GM12892 (cell line): ENCODE measurements at places on chromosomes 1 and 21.

DNA sequence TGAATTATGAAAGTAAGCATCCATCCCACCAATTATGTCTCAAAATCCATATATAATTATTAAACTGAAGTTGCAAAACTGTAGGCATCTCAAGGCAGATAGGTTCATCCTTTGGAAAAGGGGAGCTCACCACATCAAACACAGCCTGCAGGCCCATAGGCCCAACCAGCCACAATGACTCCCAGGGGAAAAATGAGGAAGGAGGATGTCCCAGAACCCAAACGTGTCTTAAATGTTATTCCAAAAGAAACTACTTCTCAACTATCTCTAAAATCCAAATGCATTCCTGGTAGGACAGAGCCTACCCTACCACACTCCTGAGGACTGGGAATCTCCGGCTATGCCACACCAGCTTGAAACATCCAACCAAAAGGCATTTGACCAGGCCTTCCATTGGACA, 12.8 kb downstream of the TIAM1 start:
- no peak for DNase-seq

GRCh38 chr1:199843861-199844260, 183.6 kb upstream of the NR5A2 start:
- no peak for DNase-seq

GRCh38 chr21:15774590-15774989, 44.8 kb downstream of the USP25 start:
- DNase-seq = no peak

GRCh38 chr1:53067886-53068285, 5.9 kb downstream of the PODN start:
- DNase-seq = no peak

- peak; percentile 29 for DNase-seq
Observed at GRCh38 chr1:40708750-40709099, 17.2 kb downstream of the NFYC start.

DNA sequence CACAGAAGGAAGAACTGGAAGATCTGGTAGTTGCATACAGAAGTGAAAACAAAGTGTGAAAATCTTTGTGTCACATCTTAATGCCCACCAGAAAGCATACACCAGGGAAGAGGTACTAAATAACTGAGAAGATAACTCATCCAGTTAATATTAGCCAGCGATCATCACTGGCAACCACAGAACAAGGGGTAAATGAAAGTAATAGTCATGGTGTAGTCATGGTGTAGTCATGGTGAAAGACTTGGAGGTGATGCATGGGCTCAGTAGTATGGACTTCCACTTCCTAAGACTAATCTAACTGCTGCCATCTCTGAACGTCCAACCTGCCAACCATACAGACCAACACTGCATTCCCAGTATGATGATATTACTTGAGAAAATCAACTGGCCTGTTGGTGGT, 481.2 kb upstream of the NR5A2 start:
- DNase-seq = no peak

GRCh38 chr1:40857737-40858136, 4.4 kb downstream of the CITED4 start:
- no peak for DNase-seq

- DNase-seq = no peak
Observed at GRCh38 chr1:97204468-97204867, 482.9 kb downstream of the PTBP2 start.

- DNase-seq = no peak
Observed at GRCh38 chr1:184685116-184685515, 69.5 kb downstream of the EDEM3 start.

DNA sequence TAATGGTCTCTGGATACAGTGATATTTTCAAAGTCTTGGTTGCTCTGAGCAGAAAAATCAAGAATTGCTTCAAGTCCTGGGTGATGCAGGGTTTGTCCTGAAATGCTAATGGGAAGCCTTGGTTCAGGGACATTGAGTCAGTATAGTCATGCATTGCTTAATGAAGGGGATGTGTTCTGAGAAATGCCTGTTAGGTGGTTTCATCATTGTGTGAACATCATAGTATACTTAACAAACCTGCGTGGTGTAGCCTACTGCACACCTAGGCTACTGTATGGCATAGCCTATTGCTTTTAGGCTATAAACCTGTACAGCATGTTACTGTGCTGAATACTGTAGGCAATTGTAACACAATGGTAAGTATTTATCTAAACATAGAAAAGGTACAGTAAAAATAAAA, 36.4 kb downstream of the TBCE start:
- DNase-seq = no peak

DNA sequence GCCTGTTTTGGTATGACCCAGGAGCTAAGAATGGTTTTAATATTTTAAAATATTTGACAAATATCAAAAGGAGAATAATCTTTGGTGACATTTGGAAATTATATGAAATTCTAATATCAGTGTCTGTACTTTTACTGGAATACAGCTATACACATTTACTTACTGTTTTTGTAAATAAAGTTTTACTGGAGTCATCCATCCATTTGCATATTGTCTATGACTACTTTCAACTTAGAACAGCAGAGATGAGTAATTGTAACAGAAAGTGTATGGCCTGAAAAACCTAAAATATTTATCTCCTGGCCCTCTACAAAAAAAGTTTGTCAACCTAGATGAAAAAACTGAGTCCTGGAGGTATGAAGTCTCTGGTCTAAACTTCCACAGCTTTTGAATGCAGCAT, 5.8 kb upstream of the MAP3K7CL start:
- no peak for DNase-seq

- no peak for DNase-seq
Observed at GRCh38 chr1:235908742-235909520, 42.2 kb upstream of the LYST start.

- DNase-seq = no peak
Observed at GRCh38 chr1:102219463-102219862, 222.7 kb upstream of the OLFM3 start.

GRCh38 chr1:16137890-16138467, 17.9 kb downstream of the EPHA2 start:
- no peak for DNase-seq

GRCh38 chr1:200980452-200980772, 43.1 kb downstream of the KIF21B start:
- DNase-seq = no peak

DNA sequence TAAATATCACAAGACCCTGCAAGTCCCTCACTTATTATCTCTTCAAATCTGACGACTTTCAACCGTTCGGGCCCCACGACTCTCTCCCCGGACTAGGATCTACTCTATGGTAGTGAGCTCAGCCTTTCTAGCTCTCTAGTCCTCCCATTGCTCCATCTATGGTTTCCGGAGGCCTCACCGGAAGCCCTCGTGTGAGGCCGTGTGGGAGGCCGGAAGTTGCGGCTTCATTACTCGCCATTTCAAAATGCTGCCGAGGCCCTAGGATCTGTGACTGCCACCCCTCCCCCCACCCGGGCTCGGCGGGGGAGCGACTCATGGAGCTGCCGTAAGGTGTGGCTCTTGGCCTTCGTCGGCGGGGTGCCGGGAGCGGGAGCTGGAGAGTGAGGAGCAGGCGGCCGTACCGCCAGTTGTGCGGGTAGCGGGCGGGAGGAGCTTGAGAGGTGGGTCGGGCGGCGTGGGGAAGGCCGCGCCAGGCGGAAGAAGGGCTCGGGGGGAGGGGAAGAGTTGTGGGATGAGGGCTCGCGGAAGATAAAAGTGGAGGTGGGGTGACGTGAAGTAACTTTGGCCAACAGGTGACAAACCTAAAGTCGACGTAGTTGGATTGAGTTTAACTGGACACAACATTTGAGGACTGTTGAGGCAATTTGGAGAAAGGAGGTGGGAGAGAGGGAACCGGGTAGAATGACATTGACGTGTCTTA, at the start of gene MDM4:
Gene MDM4 (plus strand): TSS at position 227 of the 700 bp plus-strand sequence. CDS start 9,113 bp downstream, outside the sequence.
- peak; percentile 65 for DNase-seq

GRCh38 chr1:227793948-227794816, 21.3 kb upstream of the PRSS38 start:
- DNase-seq = no peak

- DNase-seq = no peak
Observed at GRCh38 chr1:214685906-214686305, 82.9 kb downstream of the CENPF start.

- no peak for DNase-seq
Observed at GRCh38 chr1:40393173-40393572, 19.6 kb downstream of the SMAP2 start.

DNA sequence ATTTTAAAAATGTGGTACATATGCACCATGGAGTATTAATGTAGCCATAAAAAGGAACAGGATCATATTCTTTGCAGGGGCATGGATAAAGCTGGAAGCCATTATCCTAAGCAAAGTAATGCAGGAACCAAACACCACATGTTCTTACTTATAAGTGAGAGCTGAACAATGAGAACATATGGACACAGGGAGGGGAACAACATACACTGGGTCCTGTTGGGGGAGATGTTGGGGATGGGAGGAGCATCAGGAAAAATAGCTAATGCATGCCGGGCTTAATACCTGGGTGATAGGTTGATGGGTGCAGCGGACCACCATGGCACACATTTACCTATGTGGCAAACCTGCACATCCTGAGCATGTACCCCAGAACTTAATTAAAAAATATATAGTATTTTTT, 352.5 kb upstream of the KAZN start:
- DNase-seq = no peak

GRCh38 chr1:232880354-232880753, 70.1 kb upstream of the NTPCR start:
- no peak for DNase-seq

DNA sequence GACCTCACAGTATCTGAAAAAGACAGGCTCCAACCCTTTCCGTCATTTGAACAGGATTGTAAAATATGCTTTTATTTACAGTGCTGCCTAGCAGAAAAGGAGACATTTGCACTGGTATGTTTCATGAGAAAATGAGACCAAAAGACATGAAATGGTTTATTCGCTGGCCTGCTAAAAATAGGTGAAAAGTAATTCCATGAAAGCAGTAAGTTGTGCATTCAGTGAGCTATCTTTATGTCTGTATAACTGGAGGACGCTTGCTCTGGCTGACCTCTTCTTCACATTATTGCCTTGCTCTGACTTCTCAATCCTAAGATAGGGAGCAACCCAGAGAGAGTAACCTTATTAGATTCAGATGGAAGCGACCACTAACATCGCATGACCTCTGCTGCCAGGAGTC, 38.3 kb downstream of the ODF2L start:
- DNase-seq = no peak

- no peak for DNase-seq
Observed at GRCh38 chr21:41777951-41778815, 11.3 kb upstream of the RIPK4 start.

DNA sequence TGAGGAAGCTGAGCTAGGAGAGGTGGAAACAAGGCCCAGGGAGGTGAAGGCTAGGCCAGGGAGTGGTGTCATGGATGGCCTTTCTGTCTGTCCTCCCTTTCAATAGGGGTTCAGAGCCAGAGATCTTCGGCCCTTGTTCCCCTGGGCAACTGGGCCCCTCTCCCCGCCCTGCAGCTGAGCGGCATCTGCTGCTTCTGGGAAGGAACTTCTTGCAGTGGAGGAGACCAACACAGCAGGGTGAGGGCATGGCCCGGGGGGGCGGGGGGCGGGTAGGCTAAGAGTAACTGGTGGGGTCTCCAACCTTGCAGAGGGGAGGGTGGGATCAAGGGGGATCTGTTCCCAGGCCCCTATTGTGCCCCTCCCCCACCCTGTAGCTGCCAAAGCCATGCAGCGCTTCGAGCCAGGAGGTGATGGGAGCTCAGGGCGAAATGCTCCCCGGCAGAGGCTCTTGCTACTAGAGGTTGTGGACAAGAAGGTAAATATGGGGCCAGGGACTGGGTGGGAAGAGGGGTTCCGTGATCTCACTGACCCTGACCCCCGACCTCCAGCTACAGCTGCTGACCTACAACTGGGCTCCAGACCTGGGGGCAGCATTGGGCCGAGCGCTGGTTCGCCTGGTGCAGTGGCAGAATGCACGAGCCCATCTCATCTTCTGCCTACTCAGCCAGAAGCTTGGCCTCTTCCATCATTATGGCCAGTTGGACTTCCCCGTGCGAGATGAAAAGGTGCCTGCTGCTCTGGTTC, 11.7 kb downstream of the HYI start:
- no peak for DNase-seq

DNA sequence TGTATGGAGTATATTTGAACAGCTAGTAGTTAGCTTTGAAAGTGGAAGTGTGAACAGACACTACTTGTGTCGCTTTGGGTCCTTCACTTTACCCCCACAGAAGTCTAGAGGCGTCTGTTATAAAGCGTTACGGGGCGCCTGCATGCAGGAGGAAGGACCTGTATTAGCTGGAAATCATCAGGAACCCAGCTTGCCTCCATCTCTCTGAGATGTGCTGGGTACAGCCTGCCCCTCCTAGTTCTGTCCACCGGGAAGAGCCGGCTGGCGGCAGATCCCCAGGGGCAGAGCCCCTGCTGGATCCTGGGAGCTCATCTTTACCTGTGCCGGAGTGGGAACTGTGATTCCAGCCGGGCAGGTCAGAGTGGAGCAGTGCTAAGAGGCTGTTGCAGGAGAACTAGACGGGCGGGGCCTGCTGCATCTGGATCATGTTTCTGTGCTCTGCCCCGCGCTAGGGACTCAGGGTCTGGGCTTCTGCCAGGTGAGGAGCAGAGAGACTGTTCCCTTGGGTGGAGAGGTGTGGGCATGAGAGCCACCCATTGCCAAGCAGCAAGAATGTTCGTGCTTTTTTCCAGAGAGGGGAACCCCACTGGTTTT, 22.3 kb upstream of the SPSB1 start:
- no peak for DNase-seq

DNA sequence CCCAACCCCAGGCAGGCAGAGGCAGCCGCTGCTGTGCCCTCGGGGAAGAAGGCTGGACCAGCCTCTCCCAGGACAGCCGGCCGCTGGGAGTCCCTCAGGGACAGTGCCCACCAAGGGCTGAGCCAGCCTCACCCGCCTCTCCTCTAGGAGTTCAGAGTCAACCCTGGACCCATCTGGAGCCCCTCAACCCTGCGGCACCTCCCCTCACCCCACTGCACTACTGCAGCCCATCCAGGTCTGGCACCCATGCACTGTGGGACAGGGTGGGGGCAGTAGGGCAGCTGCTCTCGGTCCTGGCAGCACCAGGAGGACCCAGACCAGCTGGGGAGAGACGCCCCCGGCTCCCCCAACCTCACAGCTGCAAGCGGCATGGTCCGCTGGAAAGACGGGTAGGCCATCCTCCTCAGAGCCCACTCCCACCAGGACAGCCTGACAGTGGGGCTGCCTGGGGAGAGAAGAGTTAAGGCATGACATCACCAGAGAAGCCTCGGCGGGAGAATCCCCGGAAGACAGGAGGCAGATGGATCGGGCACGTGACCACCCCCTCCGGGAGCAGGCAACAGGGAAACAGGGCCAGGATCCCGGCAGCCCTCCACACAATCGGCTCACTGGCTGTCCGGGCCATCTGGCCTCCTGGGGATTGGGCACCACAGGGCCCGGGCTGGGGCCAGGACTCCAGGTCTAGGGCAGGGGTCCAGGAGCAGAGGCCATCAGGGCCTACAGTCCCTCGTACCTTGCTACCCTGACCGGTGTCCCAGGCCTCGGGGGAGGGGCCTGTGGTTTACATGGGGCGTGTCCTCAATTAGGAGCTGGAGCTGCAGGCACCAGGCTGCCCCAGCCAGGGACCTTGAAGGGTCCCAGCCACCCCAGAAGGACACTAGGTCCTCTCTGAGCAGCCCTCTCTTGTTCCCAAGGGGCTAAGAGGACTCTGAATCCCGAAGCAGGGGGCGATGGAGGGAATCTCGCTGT, 3.1 kb downstream of the ACAP3 start:
- no peak for DNase-seq
